AML-193 (cell line): ENCODE measurements at places on chromosomes 4 and X.

DNA sequence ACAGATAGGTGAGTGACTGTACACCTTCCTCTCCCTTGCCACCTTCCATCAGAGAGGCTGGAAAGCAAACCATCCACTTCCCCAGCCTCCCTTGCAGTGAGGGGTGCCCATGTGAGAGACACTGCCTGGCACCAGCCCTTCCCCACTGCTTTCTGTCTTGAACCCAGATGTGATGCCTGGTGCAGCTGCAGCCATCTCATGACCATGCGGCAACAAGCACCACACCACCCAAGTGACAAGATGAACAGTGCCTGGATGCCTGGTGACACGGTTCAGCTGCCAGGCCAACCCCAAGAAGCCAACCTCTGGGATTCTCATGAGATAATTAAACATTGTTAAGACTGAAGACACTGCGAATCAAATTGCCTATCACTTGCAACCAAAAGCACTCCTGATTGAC lies 31.4 kb downstream of the OTOP1 start:
- DNase-seq = no peak

GRCh38 chr4:8221476-8221875 lies 22.4 kb downstream of the SH3TC1 start:
- peak; percentile 74 for DNase-seq

DNA sequence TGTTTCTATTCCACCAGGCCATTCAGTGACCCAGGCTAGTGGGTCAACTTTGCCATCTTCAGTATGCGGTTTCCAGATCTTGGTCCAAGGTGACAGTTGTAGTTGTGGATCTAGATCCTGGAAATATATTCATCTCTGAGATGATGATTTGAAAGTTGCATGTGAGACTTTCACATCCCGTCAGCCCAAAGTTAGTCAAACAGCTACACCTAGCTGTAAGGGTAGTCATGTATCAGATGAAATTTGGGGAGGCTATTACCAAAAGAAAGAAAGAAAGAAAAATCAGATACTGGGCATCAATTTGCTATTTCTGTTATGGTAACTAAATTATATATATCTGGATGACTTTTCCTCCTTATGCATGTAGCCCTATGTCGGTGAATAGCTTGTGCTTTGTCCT lies 259.4 kb upstream of the ARX start:
- DNase-seq = no peak

- DNase-seq = peak; percentile 63
Measured at GRCh38 chr4:15254236-15254880, 173.5 kb upstream of the C1QTNF7 start.

- DNase-seq = no peak
Measured at GRCh38 chr4:37928426-37929416, 31.5 kb upstream of the PTTG2 start.

DNA sequence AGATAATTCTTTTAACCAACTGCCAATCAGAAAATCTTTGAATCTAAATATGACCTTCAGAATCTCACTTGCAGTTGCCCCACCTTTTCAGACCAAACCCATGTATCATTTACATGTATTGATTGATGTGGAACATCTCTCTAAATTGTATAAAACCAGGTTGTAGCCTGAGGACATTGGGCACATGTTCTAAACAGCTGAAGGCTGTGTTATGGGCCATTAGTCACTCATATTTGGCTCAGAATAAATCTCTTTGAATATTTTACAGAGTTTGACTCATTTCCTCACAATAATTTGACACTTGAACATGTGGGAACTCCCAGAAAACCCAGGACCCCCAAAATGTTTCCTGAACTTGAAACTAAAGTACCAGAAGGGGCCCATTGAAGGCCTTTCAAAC lies 58.7 kb downstream of the UGT2B10 start:
- no peak for DNase-seq
